H1 (cell line): ENCODE measurements at places on chromosomes 2 and 18. TPM values are rescaled to one million over a fixed set of nuclear protein-coding genes. Genes with fewer than 3 reads are reported as not detected.

DNA sequence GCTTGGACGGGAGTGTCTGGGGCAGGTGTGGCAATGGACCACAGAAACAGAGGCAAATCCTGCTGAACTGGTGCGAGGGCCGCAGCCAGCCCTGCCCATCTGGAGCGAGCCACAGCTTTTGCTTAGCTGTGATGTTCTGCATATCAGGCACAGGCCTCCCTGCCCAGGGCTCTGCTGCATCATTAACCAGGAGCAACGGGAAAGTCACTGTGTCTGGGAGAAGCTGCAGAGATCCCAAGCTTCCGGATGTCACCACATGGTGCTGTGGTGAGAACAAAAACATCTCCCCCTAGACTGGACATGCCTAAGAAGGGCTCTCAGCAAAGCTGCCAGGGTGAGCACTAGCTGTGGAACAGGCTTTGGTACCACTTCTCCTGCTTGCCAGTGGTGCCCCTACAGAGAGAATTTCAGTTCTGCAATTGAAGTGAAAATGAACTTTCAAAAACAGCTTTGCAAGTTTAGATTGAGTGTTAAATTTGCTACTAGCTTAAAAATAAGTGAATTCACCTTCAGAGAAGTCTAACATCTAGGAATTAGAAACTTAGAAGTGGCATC, 172.9 kb upstream of the MYT1L start:
- no peaks in the 10 kb centered on the region for H3K4me1 ChIP-seq
- H3K4me3 ChIP-seq: no peak overlapping the region
- H3K27ac ChIP-seq: no peak overlapping the region

- no peak overlapping the region for H3K27ac ChIP-seq
- no peaks in the 10 kb centered on the region for H3K27me3 ChIP-seq
- H3K36me3 ChIP-seq: no peaks in the 10 kb centered on the region
These were observed 1.7 kb downstream of the TMBIM1 start for GRCh38 chr2:218290316-218291261.

DNA sequence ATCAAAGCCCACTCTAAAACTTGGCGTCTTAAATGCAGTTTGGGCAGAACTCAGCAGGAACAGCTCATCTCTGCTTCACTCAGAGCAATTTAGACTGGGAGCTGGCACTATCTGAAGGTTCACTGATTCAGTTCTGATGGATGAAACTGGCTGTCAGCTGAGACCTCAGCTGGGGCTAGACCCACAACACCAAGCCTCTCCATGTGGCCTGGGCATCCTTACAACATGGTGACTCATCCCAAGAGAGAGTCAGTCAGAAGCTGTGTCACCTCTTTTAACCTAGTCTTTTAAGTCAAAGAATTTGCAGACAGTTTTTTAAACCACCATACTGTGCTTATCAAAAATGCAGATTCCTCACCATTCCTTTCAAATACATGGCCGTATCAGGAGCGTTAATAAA, 62.6 kb upstream of the ZNF397 start:
- no peaks in the 10 kb centered on the region for H3K27me3 ChIP-seq
- H3K36me3 ChIP-seq: no peaks in the 10 kb centered on the region
- H3K4me1 ChIP-seq: no peaks in the 10 kb centered on the region
- no peak overlapping the region for H3K27ac ChIP-seq

DNA sequence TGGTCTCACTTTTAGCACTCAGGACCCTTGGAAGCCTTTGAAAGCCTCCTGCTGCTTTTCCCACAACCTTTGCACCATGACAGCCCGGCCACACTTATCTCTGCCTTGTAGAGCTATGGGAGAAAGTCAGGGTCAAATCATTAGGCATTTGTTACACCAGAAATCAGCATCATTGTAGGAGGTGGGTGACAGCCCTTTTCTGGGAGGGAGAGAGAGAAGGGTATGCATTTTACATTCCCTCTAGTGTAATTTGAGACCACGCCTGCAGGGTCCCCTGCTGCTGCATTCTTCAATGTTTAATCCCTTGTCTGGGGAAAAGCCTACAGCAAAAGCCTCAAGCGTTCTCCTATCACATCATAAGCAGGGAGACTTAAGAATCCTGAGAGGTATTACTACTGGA, 766.8 kb upstream of the FAM98A start:
- no peaks in the 10 kb centered on the region for H3K36me3 ChIP-seq
- H3K4me1 ChIP-seq: peaks cover 11% of the 10 kb centered on the region; the same call in 1 of the 2 replicates
- peak overlapping the region; percentile 47; the same call in 1 of the 2 replicates for H3K27ac ChIP-seq
- no peak overlapping the region for H3K4me3 ChIP-seq

DNA sequence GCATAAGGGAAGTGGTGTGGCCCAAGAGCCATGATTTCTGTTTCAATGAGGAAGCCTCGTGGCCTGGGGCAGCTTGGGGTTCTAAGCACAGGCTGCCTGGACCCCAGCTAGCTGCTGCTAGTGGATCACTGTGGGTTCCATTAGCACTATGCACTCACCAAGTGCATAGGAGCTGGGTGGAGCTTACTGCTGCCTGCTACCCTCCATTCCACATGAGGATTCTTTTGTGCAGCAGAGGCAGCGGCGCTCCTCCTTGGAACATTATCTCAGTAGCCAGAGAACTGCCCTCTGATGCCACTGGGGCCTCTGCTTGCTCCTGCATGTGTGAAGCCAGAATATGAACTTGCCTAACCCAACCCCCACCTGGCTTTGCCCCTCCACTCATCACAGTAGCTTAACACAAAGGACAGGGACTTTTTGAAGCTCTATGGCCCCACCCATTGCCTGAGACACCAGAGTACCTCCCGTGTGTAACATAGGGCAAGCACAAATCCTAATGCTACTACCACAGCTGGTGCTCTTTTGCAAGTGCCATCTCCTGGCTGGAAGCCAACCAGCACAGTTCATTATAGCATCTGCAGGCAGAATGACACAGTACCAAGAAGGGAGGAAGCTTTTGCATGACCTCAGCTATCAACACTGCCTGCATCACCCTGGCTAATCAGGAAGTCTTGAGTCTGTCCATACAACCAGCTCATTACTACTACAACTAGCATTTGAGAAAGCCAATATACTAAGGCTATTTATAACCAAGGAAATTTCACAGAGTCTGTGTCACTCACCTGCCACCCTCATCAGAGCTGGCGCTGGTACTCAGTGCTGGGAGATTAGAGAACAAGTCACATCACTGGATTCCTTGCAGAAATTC, 297.0 kb upstream of the GULP1 start:
- H3K4me3 ChIP-seq: no peak overlapping the region
- no peaks in the 10 kb centered on the region for H3K36me3 ChIP-seq
- H3K27me3 ChIP-seq: no peaks in the 10 kb centered on the region
- no peak overlapping the region for H3K27ac ChIP-seq
- H3K4me1 ChIP-seq: peaks cover 23% of the 10 kb centered on the region

The BMP10 gene
- not detected in 2 replicates for total RNA-seq

The FNDC4 gene
- 13.4 and 14.7 TPM in 2 replicates for total RNA-seq

The VPS54 gene
- total RNA-seq: 13.2 and 14.3 TPM in 2 replicates

The AMER3 gene
- 0.19 and 0.55 TPM in 2 replicates for total RNA-seq

The GTF2A1L gene
- total RNA-seq: not detected in 2 replicates
